ENCODE measurements at places on chromosomes 5 and 9.
A peak's percentile ranks its signal among the peaks of the same experiment; 100 is the strongest.

DNA sequence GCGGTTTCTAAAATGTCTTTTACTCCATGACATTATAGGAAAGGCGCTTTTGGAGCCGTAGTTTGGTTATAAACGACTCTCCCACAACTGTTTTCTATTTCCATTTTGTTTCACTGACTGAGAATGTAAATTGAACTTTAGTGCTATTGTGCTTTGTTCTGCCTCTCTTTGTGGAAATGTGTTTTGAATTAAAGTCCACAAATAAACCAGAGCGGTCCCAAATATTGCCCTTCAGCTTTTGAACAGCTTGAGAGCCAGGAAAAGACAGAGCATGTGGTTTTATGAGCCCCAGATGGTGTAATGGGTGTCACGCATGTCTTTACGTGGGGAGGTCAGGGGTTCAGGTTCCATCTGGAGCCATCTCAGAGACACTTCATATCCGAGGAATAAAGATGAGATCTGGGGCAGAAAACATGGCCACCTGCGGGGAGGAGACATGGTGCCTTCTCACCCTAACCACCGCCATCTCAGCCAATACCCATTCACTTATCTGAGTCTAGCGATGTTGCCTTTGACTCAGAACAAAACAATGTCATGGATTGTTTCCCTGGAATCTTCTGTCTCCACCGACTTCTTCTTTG is 42.5 kb upstream of the ROR2 start:
- DNase-seq, result peak; percentile 56

DNA sequence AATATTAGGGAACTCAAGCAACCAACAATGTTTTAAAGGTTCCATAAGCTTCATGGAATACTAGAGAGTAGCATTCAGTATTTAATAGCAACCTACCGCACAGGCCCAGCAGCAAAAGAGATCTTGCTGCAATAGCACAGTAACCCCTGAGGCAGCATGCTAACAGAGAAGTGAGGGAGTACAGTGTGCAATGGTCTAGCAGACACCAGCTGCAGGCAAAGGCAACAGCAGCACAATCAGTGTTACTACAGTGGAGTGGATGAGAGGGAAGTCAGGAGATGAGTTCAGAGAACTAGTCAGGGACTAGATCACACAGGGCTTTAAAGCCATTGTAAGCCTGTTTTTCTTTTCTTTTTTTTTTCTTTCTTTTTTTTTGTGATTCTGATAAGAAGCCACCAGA is 2.8 kb downstream of the TICAM2 start:
- no peak for DNase-seq

GRCh38 chr5:126636956-126637355 is 36.2 kb downstream of the PHAX start:
- DNase-seq, result no peak

GRCh38 chr5:101955891-101956290 is 340.2 kb downstream of the SLCO4C1 start:
- DNase-seq, result no peak

DNA sequence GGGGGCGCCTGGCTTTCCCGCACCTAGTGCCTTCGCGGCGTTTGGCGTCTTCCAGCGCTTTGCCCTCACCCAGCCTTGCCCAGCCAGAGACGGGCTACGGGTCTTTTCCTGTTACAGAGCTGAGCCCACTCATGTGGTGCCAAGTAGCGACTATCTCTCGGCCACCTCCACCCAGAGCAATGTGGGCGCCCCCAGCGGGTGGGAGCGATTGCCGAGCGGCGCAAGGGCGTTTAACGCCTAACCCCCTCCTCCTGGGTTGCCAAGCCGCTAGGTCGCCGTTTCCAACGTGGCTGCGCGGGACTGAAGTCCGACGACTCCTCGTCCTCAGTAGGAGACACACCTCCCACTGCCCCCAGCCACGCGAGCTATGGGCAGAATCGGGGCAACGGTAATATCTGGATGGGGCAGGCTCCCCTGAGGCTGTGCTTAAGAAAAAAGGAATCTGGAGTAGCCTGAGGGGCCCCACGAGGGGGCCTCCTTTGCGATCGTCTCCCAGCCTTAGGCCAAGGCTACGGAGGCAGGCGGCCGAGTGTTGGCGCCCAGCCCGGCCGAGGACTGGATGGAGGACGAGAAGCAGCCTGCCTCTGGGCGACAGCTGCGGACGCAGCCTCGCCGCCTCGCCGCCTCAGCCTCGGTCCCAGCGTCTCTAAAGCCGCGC is 5.8 kb downstream of the TLX3 start:
- peak; percentile 75 for DNase-seq

GRCh38 chr5:44412286-44412685 is 23.1 kb upstream of the FGF10 start:
- DNase-seq, result peak; percentile 50

DNA sequence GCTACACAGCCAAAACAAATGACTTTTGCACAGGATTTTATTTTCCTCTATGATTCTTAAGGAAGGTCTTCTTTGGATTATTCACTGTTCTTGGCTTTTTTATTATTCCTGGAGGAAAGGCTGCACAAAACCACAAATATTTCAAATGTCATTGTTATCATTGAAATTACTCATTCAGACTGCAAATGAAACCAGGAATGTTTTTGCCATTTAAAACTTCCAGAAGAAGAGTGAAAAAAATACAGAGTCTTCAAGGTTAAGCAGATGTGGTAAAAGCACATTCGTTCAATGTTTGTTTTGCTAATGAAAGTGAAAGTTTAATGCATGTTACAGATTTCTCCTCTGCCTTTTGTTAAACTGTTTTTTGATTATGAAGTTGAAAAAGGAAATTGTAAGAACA is 238.2 kb downstream of the TLE4 start:
- no peak for DNase-seq

GRCh38 chr5:181189363-181189961 is 15.5 kb downstream of the TRIM7 start:
- DNase-seq, result peak; percentile 64

DNA sequence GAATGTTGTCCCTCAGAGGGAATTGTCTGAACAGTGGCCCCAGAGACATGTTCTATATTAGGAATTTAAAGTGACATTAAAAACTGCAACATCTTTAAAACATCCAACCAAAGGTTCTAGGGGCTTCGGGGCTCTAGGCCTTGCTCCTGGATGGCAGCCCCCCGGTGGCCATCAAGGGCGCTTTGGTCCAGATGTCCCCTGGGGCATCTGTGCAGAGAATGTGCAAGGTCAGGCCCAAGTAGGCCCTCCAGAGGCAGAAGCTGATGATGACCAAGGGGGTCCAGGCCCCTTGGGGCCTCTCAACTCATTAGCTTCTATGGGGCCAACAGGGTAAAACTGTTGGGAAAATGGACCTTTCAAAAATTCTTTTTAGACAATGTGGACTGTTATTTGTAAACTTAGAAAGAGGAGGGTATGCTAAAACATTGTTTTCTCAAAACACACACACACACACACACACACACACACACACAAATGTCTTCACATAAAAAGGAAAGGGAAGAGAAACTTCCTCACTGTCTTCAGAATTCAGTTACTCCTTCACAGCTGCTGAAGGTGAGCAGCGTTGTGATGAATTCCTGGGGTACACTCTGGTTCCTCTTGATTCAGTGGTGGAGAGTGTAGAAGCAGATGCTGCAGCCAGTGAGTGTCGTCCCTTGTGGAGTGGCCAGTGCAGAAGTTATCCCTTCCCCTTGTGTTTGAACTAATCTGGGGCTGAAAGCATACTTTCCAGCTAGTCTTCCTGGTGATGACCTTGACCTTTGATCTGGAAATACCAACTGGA is 125.2 kb downstream of the WDR41 start:
- no peak for DNase-seq

GRCh38 chr5:178337334-178337741 is 104.7 kb upstream of the PHYKPL start:
- no peak for DNase-seq

DNA sequence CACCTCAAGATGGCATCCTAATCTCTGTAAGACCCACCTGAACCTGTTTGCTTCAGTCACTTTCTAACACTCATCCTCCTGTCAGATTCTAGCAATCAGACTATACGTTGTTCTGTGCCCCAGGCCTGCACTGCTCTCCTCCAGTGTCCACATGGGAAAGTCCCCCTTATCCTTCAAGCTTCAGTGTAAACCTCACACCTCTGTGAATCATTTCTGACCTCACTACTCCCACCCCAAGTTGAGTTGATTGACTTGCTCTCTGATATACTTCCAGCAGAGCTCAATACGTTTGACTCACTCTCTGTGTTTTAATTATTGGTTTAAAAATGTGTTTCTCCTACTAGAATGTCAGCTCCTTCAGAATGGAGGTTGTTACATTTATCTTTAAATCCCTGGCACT is 240.2 kb downstream of the FBXL17 start:
- no peak for DNase-seq

DNA sequence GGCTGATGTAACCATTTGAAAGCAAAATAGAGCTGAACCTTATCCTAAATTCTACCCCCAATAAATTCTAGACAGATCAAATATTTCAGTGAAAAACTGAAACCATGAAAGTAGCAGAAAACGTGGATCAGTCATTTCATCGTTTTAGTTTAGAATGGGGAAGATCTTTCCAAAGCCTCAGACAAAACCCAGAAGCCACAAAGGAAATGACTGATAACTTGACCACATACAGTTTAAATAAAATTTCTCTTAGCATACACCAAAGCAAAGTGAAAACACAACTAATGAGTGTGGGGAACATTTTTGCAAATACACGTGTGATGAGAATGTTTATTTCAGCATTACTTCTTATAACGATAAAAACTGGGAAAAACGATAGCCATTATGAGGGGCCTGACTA is 284.8 kb downstream of the ADGRV1 start:
- DNase-seq, result no peak

DNA sequence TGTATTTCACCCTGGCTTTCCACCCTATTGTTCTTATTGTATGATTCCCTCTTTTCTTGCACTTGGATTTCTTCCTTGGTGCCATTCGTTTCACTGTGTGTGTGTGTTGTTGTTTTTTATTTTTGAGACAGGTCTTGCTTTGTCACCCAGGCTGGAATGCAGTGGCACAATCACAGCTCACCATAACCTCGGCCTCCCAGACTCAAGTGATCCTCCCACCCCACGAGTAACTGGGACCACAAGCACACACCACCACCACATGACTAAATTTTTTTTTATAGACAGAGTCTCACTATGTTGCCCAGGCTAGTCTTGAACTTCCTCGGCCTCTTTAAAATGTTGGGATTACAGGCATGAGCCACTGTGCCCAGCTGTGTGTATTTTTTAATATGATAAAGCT is 72.0 kb downstream of the MLLT3 start:
- no peak for DNase-seq

DNA sequence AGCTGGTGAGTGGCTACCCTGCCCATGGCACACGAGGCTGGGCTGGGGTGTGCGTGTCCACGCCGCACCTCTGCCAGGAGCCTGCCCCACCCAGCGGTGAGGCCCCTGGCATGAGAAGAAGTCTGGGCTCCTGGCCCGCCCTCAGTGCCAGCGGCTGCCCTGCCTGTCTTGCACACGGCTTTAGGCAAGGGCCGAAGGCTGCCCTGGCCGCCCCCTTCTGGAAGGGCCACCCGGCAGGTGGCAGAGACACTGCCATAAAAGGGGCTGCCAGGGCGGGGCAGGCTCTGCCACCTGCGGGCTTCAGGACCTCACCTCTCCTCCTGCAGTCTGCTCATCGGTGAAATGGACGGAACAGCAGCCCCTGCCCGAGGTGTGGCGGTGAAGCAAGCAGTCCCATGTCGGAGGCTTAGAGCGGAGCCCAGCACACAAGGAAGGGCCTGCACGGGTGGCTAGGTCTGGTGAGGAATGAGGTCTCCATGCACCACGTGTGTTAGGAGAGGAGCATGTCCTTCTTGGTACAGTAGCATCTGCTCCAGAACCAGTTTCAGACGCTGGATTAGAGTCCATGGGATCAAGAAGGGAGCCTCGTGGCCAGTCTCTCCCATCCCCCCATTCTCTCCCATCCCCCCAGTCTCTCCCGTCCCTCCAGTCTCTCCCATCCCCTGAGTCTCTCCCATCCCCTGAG is 34.8 kb upstream of the TMEM250 start:
- no peak for DNase-seq

GRCh38 chr9:97993000-97993399 is 9.9 kb downstream of the ANP32B start:
- no peak for DNase-seq

DNA sequence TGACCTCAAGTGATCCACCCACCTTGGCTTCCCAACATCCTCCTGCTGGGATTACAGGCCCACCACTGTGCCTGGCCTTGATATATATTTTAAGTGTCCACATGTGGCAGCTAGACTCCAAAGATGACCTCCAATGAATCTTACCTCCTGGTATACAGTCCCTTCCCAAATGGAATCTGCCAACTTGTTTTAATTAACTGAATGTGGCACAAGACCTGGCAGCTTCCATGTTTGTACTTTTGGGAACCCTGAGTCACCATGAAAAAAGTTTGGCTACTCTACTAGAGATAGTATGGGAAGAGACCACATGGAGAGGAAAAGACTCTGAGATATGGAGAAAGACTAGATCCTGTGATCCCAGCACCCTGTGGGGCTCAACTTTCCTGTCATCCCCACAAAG is 42.5 kb downstream of the CCL28 start:
- DNase-seq, result no peak

DNA sequence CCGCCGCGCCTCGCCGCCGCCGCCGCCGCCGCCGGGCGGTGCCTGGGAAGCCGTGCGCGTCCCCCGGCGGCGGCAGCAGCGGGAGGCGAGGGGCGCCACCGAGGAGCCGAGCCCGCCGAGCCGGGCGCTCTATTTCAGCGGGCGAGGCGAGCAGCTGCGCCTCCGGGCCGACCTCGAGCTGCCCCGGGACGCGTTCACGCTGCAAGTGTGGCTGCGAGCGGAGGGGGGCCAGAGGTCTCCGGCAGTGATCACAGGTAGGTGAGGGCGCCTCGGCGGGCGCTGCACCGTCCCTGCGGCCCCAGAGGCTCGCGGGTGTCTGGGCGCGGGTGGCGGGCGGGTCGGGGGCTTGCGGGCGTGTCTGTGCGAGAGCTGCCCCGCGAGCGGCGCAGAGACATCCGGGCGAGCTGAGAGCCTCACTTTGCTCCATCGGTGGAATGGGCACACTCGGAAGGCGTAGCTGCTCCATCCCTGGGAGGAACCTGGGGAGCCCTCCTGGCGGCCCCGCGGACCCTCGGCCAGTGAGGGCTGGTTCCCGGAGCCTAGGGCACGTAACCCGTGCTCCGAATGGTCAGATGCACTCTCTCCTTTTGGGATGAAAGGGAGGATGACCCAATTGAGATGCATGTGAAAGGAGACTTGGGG is 864 bp downstream of the PAPPA start:
- peak; percentile 56 for DNase-seq

DNA sequence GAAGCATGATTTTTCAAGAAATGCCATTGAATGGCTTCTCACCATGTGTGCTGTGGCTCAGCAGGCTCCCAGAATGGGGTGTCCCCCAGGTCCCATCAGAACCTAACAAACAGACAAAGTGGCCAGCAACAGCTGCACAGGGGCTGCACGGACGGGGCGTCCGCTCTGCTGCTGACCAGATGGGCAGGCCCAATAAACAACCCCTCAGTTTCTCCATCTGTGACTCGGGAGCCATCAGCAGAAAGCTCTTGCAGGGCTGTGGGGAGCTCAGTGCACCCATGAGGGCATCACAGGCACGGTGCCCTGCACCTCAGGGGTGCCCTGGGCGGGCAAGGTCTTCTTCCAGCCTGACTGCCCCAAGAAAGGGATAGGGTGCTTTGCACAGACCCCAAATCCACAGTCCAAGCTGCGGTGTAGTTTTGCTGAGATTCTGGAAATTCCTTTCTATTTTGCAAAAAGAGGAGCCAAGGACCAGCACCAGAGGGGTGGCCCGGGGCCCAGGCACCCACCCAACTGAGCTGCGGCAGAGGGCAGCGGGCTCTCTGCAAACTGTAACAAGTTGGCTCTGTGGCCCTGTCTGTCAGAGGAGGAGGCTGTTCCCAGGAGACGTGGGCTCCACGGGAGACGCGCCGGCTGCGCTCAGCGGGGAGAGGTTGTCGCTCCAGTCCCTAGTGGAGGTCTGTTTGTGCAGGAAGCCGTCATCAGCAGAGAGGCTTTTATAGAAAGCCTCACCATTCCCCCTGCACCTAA is 138.7 kb upstream of the PPP1R26 start:
- peak; percentile 33 for DNase-seq

All from right forelimb (tissue), 1 donor.